ENCODE measurements at places on chromosomes 2 and 18.

DNA sequence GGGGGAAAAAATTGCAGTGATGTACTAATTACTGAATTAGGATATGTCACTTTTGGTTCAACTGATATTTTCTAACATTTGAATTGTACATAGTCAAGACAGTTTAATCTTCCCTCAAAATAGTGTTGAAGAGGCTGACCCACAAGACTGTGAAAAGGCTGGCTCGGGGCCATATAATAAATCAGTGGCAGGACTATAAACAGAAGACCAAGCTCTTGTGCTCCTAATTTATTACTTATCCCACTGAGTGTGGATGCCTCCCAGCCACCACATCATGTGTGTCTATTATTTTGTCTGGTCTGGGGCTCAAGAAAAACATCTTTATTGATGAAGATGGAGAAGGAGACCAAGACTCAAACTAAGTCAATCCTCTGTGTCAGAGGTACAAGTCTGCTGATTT lies 64.4 kb downstream of the PLEKHM3 start:
- DNase-seq = no peak

DNA sequence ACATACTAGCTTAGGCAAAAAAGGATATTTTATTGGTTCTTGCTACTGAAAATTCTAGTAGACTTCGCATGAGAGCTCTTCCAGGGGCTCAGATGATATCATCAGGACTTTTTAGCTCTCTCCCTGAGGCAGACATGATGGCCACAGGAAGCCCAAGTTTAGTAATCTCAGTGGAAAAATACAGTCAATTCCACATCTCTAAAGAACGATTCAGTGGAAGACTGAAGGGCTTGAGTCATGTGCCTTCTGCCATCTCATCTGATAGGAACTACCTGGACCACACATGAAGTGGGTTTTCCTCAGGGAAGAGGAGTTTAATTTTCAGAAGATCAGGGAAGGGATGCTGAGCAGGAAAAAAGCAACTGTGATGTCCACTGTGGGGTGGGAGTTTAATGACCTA lies 117.3 kb downstream of the TTC27 start:
- no peak for DNase-seq

GRCh38 chr2:175057078-175057685 lies 52.0 kb upstream of the CHN1 start:
- no peak for DNase-seq

DNA sequence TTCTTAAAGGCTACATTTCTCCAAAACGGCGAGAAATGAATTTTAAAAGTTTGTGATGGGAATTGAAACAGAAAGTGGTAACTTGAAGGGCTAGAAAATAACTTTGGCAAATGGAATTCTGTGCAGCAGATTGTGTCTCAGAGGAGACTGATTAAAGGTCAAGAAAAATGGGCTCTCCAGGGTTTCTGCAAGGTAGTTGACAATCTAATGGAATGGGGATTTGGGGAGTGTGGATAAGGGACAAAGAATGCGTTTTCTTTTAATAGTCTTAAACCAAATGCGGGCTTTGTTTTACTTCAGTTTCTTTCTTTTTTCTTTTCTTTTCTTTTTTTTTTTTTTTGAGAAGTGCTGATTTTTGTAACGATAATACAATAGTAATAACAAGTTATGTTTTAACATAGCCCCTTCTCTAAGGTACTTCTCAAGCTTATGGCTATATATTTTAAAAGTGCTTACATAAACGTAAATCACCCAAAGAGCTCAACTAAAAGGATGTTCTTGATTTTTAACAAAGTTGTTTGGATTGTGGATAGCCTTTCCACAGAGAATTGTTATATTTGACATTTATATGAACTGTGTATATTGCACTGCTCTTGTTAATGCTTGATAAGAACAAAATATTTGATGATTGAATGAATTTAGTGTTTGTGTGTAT lies 36.6 kb downstream of the CAMKMT start:
- no peak for DNase-seq

GRCh38 chr2:152304836-152305235 lies 30.1 kb upstream of the FMNL2 start:
- no peak for DNase-seq
